GM23338 (cell line): ENCODE measurements at places on chromosomes 7 and 10.

DNA sequence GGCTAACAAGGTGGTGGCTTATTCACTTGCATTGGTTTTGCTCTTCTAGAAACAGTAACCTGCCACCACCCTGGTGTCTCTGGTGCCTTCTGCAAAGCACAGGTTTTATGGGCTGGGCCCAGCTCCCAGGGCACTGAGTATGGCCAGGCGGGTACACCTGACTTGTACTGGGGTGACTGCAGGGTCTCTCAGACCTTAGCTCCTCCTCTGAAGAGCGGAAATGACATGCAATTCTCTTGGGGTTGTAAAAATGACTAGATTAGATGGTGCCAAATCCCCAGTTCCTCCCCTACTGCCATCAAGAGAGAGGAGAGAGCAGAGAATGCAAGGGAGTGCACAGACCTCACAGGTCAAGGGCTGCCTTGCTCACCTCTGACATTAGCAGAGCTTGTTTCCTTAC is 14.7 kb downstream of the ESYT2 start:
- DNase-seq = no peak

- DNase-seq = no peak
Observed at GRCh38 chr10:11331726-11332125, 279.7 kb downstream of the USP6NL start.

- no peak for DNase-seq
Observed at GRCh38 chr10:69317175-69317604, 38.9 kb downstream of the HK1 start.

- DNase-seq = peak; percentile 35
Observed at GRCh38 chr10:114002422-114002821, 41.2 kb upstream of the ADRB1 start.

DNA sequence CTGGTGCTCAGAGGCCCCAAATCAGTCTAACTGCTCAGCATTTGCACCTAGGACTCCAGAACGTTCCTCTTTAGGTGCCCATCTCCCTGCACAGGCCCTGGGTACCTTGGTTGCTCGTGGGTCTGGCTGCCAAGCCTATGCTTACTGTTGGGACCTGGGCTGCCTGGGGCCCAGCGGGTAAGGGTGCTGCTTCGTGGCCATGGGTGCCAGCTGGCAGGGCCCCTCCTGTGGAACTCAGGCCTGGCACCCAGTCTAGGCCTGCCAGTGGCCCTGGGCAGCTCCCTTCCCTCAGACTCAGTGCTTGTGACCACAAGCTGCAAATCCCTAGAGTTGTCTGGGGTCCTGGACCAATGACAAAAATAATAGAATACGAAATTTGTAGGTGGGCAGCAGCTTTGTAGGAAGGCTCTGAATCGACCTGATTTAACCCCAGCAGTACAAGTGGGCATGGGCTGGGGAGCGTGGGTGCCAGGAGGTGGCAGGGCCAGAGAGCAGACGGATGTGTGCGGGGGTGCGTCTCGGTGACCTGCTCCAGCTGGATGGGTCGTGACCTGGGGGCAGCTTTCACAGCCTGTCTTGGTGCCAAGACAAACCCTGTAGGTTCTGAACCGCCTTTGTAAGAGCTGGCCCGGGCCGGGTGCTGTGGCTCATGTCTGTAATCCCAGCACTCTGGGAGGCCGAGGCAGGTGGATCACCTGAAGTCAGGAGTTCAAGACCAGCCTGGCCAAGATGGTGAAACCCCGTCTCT is 69.7 kb downstream of the MKI67 start:
- DNase-seq = no peak

DNA sequence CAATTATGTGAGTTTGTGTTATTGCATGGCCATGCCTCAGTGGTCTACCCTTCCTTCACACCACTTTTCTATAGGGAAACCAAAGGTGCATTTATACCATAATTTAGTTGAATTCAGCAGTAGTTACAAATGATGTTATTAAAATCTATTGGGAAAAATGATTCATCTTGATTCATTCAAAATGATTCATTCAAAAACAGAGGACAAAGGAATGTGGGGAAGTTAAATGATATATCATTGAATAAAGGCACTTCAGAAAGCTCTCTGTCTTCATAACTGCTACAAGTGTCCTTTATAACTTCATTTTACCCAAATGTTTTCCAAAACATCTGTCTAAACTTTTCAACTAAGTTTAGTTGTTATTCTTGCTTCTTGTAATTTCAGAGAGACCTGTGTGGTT is 722.9 kb downstream of the GRM8 start:
- DNase-seq = no peak

DNA sequence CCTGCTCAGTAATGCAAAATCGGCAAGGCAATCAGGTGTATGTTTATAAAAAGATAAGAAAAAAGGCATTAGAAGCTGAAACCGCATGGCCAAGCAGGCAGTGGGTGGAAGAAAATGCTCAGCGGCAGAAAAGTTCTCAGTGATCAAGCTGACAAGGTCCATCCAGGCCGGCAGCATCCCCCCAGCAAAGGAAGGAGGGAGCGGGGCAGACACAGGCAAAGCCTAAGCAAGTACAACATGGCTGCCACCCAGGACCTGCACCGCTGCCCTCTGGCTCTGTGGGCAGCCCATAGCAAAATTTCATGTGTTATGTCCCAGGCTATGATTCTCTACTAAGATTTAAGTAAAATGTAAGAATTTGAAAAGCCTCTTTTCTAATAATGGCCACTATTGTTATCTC is 45.4 kb downstream of the MRPS24 start:
- DNase-seq = no peak

DNA sequence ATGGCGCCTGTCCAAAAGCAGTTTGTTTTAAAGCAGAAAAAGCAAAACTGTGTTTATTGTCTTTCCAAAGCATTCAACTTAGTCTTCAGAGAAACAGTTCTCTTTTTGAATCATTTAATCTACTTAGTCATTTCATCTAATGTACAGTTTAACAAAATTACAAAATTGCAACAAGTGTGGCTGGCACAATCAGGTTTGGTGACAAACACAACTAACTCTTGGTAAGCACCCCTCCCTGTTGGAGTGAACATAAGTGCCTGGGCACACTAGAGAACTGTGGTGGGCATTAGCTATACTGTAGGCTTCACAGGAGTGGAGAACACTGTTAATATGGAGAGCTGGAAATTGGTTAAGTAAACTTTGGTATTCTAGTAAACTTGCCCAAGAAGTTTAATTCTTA is 6.9 kb downstream of the CREM start:
- DNase-seq = no peak

DNA sequence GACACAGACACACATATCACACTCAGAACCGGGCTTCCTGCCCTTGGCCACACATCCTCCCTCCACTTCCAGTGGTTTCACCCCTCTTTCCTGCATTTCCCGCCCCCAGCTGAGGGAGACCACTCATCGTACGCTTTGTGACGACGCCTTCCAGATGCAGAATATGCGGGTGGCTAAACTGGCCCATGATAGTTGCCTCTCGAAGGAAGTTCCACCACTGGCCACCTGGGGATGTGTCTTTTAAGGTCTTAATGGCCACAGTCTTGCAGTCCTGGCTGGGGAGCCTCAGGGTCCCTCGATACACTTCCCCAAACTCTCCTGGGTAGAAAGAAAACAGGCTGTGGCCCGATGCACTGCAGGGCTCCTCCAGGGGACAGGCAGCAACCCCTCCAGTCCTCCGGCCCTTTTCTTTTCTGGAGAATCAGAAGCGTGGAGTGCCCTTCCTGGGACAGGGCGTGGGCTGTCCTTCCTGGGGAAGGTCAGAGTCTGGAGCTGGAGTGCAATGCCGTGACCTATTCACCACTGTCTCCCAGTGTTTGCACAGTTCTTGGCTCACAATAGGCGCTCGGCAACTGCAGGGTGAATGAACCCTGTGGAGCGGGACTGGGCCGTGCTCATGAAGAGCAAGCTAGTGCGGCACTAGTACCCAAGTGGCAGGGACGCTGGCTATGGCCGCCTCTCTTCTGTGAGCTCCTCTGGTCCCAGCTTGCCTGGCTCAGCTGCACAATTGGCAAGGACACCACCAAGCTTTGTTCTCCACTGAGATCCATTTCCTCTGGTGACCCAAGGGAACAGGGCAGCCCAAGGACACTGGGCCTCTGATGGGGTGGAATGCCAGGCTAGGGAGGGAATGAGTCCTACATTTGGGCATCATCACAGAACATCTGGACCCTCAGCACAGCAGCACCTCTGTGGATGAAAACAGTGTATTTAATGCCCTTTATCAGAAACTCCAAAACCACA is 13.2 kb downstream of the EPHA1 start:
- peak; percentile 63 for DNase-seq

DNA sequence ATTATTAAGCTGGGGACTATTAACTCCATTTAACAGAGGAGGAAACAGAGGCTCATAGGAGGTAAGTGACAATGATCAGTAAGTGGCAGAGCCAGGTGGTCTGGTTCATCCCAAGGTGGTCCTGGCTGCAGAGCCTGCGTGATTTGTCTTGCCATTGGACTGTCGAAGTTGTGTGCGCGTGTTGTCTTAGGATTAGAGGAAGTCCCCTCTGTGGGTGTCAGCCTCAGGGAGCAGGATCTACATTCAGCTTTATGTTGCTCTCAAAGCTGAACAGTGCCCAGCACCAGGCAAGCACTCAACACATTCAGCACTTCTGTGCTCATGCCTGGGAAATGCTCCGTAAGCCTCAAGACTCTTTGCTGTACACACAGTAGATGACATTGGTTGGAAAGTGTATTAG is 139.5 kb downstream of the HERPUD2 start:
- no peak for DNase-seq

- no peak for DNase-seq
Observed at GRCh38 chr7:90709501-90710465, 113.7 kb downstream of the CDK14 start.

DNA sequence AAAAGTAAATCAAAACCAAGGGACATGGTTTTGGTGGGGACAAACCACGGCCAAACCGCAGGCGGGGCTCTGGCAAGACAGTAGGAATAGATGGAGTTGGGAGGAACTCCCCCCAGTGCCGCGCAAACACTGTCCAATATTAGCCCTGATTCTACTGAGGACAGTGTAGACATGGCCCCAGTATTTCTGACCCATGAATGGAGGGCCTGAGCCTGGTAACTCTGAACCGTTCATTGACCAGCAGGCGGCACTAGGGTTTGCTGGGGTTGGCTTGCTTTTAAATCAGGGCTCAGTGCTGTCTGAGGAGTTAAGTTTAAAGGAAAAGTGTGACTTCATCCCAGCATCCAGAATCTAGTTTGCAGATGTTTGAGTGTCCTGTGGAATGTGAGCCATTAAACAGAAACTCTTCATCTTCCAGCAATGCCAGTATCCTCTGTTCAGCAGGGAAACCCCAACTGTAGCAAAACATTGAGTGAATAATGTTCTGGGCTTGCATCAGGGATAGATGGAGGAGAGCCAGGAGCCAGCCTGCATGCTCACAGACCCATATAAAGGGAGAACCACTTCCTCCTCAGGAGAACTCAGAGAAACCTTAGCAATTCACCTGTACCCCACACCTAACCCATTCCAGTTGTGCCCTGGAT is 147.4 kb upstream of the PRSS58 start:
- no peak for DNase-seq

- DNase-seq = peak; percentile 78
Observed at GRCh38 chr7:18320971-18321567, 174.5 kb upstream of the HDAC9 start.

DNA sequence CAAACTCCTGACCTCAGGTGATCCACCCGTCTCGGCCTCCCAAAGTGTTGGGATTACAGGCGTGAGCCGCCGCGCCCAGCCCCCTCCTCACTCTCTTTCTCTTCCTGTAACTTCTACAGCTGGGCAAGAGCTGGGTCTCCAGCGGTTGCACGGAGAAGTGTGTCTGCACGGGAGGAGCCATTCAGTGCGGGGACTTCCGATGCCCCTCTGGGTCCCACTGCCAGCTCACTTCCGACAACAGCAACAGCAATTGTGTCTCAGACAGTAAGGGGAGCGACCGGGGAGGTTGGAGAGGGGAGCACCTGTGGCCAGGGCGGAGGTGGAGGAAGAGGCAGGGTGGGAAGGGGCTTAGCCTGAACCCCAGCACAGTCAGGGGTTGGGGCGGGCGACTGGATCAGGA is 41.4 kb downstream of the EPHB4 start:
- DNase-seq = peak; percentile 71

- no peak for DNase-seq
Observed at GRCh38 chr7:56483861-56484550, 367.8 kb upstream of the NUPR2 start.

- no peak for DNase-seq
Observed at GRCh38 chr7:105339404-105340323, 49.1 kb downstream of the SRPK2 start.

DNA sequence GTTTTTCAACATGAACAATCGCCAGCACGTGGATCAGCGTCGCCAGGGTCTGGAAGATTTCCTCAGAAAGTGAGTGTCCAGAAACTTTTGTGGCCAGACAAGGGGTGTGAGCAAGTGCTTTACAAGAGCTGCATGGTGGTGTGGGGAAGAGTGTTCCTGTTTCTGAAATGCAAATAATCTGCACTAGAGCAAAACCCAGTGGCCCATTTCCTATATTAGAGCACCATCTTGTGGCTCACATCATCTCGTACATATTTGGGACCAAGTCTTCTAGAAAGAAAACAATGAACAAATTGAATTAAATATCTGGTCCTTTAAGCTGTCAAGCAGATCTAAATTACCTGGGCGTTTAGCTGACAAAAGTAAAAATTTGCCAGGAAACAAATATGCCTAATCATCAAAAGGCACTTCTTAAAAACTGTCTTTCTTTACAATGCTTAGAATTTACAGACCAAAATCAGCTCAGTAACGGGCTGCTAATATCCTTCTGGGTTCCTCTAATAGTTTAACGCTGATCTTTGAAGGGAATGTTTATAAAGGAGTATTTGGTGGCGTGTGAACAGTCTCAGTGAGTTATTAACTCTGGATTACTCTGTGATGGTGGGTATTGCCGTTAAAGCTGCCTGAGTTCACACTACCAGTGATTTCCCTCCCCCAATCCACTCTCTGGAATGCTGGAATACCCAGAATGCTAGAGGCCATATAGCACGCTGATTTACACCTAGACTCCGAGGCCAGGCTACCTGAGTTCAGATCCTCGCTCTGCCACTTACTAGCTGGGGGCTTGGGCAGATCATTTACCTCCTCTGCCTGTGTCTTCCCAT is 73.6 kb downstream of the SNX10 start:
- DNase-seq = peak; percentile 78

DNA sequence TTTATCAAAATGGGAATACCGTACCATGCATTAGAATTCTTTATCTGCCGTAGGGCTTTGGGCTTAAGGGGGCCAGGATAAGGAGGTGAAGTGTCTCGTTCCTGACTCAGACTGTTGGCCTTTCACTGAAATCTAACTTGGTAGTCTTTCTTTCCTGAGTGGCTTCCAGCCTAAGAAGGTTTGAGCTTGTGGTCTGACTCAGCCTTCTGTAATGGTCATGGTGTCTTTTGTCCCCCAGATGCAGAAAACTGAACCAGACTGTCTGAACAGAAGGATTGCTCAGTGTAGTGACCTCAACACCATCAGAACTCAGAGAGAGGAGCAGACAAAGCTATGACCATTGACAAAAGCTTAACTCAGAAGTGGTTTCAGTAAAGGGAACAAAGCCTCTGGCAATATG is 39.5 kb downstream of the WNT2 start:
- no peak for DNase-seq

DNA sequence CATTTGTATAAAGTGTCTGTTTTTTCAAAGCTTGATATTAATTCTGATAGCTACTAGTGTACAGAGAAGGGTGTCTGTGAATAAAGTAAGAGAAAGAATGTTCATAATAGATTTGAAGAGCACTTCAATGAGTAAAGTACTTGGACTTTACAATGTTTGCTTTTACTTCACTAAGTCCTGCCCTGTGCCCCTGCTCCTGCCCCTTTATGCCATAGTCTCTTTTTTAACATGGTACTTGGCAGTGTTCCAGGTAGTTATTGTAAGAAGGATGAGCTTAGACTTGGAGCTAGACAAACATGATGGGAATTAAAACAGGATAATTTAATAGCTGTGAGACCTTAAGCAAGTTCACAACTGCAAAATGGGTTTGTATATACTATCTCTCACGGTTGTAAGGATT is 41.0 kb downstream of the ZEB1 start:
- no peak for DNase-seq
